Caki2 (cell line): ENCODE measurements at places on chromosomes 3 and 15.
A peak's percentile ranks its signal among the peaks of the same experiment; 100 is the strongest.

DNA sequence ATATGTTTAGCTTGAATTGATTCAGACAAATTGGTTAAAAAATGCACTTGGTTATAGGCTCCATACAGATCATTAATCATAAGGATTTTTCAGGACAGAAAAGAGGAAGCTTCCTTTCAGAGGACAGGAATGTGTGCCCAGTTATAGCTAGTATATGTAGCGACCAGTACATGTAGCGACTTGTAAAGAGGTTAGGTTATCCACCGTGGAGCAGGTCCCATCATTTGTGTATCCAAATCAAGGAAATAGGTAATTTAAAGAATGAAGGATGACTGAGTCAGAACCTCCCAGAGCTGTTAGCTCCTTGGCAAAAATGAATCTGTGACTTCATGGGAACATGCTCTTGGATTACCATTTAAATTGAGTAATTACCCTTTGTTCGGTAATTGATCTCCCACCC is 15.8 kb upstream of the P2RY12 start:
- no peak for DNase-seq

GRCh38 chr3:57120040-57120439 is 45.1 kb downstream of the IL17RD start:
- no peak for DNase-seq

- DNase-seq: no peak
Measured at GRCh38 chr3:179606534-179607085, 2.0 kb downstream of the NDUFB5 start.

GRCh38 chr15:37002041-37002672 is 98.2 kb downstream of the MEIS2 start:
- no peak for DNase-seq

GRCh38 chr3:181839039-181839915 is 127.6 kb downstream of the SOX2 start:
- no peak for DNase-seq

DNA sequence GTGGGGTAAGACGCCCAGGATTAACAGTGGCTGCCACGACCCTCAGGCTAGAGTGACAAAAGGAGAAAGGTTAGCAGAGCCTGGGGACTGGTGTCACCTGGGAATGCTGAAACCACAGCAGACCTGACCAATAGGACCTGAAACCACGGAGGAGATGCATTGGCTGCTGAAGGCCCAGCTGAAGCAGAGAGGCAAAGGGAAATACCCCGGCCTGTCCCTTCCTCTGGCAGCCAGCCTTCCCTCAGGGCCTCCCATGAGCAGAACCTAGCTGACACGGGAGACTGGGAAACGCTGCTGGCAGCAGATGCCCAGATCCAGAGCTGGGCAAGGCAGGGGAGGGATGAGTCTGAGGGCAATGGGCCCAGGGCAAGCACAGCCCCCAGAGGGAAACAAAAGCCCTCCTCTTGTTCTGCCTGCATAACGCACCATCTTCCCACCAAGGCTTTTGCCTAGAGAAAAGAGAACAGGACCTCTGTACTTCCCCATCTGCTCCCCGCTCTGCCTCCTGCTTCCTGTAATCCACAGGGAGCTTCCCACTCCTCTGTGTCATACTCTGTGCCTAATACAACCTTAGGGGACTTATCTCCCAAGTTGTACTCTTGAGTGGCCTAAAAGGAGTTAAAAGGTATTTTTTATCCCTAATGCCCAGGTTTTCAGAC is 216.2 kb downstream of the ABHD5 start:
- DNase-seq: no peak

- no peak for DNase-seq
Measured at GRCh38 chr15:51134416-51135199, 39.9 kb upstream of the TNFAIP8L3 start.

DNA sequence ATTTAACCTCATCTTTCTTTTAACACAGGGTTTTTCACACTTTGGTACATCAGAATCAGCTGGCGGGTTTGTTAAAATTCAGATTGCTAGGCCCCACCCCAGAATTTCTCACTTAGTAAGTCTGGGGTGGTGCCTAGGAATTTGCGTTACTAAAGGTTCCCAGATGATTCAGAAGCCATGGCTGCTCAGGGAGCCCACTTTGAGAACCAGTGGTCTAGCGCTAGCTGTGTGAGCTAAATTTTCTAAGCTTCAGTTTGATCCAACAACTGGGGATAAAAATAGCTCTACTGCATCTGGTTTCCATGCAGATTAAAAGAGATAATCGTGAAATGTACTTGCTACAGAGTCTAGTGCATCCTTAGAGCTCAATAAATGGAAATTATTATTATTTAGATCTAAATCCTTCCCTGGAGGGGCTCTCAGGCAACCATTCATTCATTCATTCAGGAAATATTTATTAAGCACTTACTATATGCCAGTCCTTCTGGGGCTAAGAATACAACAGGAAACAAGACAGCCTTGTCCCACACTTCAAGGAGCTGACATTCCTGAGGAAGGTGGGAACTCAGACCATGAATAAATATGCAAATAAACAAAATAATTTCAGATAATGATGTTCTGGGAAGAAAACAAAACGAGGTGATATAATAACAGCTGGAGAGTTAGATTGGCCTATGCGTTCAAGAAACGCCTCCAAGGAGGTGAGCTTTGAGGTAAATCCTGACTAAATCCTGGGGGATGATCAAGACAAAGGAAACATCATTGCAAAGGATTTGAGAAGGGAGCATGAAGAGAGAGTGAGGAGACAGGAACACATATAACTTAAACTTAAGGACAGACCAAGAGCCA is 3.9 kb upstream of the CIDEC start:
- DNase-seq: no peak

DNA sequence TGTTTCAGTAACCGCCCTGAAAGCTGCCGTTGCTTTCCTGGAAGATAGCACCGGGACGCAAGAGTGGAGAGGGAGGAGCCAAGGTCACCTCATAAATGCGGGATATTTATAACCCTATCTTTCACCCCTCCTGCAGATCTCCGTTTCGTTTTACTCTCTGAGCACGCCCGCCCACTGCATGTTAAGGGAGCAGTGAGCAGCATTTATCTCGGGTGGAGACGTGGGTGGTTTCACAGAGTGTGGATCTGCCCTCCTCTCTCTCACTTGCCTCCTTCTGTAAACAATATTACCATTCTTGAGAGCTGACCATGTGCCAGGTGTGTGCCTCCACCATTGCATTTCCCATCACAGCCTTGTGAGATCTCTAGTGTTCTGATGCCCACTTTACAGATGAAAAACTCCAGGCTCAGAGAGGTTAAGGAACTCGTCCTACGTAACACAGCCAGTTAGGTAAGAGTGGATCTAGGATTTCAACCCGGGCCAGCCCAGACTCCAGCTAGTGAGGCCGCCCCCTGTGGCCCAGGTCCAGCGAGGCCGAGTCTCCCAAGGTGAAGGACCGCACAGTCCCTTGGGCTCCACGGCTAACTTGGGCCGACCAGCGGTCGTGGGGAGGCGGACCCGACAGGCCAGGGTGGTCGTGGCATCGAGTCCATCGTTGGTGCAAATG is 16.9 kb upstream of the SEMA4B start:
- DNase-seq: peak; percentile 96

GRCh38 chr15:87610366-87610765 is 646.2 kb downstream of the NTRK3 start:
- DNase-seq: no peak

- no peak for DNase-seq
Measured at GRCh38 chr15:58875343-58875742, 58.1 kb downstream of the SLTM start.

DNA sequence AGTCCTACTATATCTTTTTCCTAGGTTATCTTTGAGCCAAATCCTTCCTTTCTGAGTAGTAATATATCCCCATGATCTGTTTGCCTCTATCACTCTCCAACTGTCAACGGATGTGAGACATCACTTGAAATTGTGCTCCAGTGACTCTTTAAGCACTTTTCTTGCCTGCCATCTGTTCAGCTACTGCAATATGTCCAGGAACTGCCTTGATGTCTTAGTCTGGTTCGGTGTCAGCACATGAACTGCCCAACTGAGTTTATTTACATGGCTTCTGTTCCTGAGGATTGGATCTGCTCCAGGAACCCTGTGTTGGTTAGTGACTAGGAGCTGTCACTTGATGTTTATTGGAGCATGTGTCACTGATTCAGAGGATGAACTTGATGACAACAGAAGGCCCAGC is 116.5 kb downstream of the SLC9A9 start:
- no peak for DNase-seq

DNA sequence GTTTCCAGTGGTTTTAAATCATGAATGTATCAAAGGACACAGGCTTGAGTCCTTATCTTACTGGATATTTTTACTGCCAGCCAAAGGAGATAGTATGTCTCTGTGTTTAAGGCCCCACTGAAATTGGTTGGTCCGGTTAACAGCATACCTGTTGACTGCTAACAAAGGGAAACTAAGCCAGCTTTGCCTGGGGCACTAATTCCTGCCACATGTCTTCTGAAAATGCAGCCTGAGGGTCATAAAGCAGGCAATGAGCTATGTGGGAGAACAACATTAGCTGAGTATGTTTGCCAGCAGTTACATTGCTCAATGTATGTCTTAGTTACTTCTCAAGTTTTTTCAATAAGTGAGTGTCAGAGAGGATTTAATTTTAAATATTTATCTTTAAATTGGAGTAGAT is 12.4 kb downstream of the PLS1 start:
- no peak for DNase-seq

DNA sequence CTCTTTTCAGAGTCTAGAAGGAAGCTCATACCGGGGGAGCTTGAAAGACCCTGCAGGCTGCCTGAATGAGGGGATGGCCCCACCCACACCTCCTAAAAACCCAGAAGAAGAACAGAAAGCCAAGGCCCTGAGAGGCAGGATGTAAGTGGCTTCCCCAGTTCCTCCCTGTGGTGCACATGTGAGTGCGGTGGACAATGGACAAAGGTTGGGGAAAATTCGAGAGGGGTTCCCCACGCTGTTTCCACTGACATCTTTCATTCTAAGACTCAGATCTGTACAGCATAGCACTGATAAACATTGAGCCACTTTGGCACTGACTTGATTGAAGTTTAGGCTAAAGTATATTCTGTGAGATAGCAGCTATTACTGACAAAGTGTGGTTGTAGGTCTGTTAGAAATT is 79.5 kb upstream of the UMPS start:
- no peak for DNase-seq

DNA sequence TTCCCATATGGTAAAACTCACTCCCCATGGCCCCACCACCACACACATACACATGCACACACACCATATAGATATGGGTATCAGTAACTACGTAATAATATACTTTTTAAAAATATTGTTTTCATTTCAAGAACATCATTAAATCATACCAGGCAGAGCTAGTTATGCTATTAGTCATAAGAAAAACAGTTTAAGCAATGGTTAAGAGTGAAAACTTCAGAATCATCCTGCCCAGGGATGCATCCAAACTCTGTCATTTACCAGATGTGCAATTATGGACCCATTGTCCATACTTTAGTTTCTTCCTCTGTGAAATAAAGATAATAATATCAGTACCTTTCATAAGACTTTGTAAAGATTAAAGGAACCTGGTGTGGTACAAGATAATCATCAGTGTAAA is 608.3 kb downstream of the RBMS3 start:
- DNase-seq: no peak

- DNase-seq: peak; percentile 33
Measured at GRCh38 chr15:94844538-94845389, 613.4 kb downstream of the MCTP2 start.

DNA sequence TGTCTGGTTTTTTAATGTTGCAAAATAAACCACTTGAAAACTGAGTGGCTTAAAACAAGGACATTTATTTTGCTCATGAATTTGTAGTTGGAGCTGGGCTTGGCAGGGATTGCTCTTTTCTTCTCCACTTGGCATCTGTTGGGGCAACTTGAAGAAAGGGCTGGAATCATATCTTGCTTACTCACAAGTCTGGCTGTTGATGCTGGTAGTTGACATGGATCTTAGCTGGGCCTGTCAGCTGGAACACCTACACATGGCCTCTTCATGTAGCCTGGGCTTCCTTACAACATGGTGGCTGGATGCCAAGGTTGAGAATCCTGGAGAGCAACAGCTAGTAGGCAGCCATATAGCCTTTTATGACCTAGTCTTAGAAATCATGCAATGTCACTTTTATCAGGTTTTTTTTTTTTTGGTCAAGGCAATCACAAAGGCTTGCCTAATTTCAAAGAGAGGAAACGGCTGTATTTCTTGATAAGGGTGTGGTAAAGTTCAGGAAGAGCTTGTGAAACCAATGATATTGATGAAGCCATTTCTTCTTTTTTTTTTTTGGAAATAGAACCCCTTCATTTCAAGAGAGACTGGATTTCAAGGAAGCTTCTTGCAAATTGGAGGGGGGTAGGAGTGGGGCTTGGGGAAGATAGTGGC is 262.1 kb downstream of the IL20RB start:
- DNase-seq: no peak

DNA sequence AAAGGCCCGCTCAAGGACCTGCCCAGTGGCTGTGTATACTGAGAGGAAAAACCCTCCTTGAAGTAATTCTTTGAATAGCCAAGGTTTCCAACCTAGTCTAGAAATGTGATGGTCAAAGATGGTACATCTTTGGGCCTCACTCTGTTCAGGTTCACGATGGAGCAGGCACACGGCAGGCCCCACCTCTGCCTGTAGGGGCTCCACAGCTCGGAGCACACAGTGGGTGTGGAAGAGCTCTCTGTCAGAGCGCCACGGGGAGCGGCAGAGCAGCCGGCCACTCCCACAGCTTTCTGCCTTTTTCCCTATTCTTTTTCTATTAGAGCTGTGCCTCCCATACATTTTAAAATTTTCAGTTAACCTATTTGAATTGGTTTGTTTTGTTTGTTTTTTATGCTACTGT is 89.5 kb downstream of the CTNNB1 start:
- no peak for DNase-seq

DNA sequence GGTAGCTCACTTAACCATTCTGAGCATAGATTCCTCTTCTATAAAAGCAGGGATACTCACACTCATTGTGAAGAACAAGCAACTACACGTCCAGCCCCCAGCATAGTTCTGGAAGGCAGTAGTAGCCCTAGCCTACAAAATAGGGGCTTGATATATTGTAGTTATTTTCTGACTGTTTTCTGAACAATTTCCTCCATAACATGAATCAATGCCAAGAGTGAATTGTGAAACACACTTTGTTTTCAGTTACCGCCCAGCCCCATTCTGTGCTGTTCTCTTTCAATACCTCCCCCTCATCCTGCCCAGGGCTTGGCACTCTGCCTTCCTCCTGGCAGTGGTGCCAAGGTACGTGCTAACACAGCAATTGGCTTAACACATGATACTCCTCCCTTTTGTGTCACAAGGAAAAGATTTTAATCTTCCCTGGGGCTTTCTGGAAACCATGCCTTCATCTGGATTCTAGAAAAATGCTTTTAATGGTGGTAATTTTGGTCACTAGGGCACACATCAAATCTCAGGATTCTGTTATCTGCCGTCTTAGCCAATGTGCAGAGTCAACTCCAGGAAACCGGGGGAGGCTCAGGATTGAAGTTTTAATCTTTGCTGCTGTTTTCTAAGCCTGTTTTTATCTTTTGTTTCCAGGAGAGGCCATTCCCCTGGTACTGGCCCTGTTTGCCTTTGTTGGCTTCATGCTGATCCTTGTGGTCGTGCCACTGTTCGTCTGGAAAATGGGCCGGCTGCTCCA is 37.2 kb downstream of the IL20RB start:
- DNase-seq: no peak

GRCh38 chr15:100094127-100094510 is 247.7 kb downstream of the ADAMTS17 start:
- DNase-seq: no peak
